ENCODE measurements at places on chromosomes 7 and 10.

DNA sequence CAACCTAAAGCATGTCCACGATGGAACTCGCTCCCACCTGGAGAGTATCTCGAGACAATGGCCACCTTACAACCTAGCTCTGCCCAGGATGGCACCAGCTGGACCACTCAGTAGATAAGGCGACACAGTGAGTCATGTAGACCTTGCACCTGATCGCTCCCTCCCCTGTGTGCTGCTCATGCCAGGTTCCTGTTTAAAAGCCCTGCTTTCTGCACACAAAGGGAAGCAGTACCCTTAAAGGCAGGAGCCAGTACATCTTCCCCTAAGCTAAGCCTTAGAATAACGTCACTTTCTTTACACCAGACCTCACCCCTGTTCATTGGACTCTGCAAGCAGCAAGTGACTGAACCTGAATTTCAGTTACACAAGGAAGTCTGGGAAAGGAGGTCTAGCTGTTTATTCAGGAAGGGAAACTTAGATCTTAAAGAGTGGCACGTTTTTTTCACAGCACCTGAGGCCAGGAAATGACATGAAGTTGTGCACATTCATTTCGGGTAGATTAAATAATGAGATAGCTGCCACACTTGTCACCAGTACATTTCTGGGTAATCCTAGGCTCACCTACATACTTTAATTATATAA is 117.9 kb downstream of the MTPAP start:
- DNase-seq: no peak

DNA sequence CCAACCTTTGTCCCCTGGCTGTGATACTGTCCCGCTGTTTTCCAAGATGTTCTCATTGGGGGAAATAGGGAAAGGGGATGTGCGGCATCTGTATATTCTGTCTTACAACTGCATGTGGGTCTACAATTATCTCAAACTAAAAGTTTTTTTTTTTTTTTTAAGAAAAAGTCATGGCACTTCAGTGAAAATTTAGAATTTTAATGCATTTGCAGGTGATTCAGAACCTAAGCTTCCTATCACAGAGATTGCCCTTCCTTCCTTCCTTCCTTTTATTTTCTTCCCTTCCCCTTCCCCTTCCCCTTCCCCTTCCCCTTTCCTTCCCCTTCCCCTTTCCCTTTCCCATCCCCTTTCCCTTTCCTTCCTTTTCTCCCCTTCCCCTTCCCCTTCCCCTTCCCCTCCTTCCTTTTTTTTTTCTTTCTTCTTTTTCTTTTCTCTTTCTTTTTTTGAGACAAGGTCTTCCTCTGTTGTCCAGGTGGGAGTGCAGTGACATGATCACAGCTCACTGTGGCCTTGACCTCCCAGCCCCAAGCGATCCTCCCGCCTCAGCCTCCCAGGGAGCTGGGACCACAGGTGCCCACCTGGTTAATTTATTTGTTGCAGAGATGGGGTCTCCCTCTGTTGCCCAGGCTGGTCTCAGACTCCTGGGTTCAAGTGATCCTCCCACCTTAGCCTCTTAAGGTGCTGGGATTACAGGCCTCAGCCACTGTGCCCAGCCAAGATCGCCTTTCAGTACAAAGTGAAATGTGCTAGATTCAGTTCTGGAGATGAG is 32.0 kb downstream of the JAKMIP3 start:
- DNase-seq: no peak

DNA sequence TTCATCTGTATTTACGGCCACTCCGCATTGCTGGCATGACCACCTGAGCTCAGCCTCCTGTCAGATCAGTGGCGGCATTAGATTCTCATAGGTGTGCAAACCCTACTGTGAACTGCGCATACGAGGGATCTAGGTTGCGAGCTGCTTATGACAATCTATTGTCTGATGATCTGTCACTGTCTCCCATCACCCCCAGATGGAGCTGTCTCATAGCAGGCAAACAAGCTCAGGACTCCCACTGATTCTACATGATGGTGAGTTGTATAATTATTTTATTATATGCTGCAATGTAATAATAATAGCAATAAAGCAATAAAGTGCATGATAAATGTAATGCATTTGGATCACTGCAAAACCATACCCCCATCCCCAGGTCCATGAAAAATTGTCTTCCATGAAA is 1172.9 kb upstream of the AUTS2 start:
- DNase-seq: no peak

GRCh38 chr7:129778770-129779601 is 167.5 kb downstream of the NRF1 start:
- DNase-seq: no peak

- DNase-seq: no peak
These were observed 28.0 kb upstream of the GNAI1 start for GRCh38 chr7:80106498-80107113.

GRCh38 chr10:78804411-78805032 is 264.2 kb upstream of the ZMIZ1 start:
- no peak for DNase-seq

- DNase-seq: no peak
These were observed 1.1 kb downstream of the ACTL6B start for GRCh38 chr7:100654908-100655831.

DNA sequence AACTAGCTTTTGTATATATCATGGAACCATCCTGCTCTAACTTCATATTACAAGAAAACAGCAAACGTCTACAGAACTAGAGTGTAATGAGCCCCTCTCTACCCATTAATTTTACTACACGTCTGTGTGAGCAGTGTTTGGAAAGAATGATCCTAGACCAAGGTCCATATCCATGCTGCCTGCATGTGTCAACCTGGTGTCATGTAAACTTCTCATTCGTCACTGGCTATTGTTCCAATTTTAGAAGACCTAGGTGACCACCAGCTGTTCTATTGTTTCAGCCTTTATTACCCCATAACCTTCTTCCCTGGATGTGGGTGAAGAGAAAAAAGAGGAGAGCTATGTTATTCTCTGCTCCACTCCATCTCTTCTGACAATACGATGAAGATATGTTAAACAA is 77.1 kb downstream of the CREM start:
- DNase-seq: no peak

GRCh38 chr10:72123616-72124015 is 35.3 kb upstream of the SPOCK2 start:
- no peak for DNase-seq

GRCh38 chr7:141737118-141737835 is 881 bp upstream of the SSBP1 start:
- no peak for DNase-seq

- DNase-seq: peak; percentile 51
These were observed 1.4 kb downstream of the KBTBD2 start for GRCh38 chr7:32890010-32890792.

DNA sequence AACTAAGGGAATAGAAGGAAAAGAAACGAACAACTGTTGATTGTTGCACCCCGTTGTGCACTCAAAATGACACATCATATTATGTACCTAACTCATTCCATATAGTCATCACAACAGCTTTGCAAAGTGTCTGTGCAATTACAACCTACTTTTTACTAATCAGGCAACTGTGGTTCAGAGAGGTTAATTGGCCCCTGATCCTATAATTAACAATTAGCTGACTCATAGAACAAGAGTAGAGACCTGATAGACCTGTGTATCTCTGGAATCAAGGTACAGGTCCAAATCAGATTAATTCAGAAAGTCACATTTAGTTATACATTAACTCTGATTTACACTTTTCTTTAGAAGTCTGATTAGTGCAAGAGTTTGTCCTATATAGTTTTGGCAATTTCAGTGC is 122.5 kb upstream of the CDK13 start:
- DNase-seq: no peak

- peak; percentile 88 for DNase-seq
These were observed at the start of gene SLC12A9 for GRCh38 chr7:100852048-100852872. TSS of gene SLC12A9 (plus strand) at chr7:100852713. CDS start at chr7:100854198, 1,485 bp downstream.

GRCh38 chr10:44386546-44387052 is 1.7 kb upstream of the CXCL12 start:
- DNase-seq: peak; percentile 8

DNA sequence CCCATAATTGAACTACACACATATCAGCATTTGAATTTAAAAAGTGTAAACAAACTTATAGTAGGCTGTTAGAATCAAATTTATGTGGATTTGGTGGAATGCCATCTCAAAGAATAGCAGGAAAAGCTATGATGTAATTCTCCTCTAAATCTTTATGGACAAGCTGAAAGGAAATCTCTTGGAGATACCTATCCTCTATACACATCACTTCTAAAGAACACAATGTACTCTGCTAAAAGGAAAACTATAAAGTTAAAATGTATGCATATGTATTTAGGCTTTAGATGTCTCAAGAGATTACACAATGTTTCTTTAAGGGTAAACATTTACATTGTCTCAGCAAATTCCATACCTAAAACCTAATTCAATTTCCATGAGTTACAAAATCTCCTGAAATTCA is 323.3 kb downstream of the CRPPA start:
- DNase-seq: no peak

DNA sequence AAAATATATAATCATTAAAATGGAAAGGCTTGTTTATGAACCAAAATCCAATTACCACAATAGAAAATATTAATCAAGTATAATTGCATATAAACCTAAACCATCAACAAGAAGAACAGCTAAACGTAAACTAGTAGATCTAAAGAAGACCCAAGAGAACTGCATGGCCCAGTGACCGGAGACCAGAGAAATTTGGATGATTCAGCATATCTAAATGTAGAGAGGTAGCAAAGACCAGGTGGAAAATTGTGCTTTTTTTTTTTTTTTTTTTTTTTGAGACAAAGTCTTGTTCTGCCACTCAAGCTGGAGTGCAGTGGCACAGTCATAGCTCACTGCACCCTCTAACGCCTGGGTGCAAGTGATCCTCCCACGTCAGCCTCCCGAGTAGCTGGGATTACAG is 207.2 kb upstream of the SEMA3E start:
- DNase-seq: no peak

GRCh38 chr10:52239771-52240170 is 74.3 kb upstream of the DKK1 start:
- DNase-seq: no peak

DNA sequence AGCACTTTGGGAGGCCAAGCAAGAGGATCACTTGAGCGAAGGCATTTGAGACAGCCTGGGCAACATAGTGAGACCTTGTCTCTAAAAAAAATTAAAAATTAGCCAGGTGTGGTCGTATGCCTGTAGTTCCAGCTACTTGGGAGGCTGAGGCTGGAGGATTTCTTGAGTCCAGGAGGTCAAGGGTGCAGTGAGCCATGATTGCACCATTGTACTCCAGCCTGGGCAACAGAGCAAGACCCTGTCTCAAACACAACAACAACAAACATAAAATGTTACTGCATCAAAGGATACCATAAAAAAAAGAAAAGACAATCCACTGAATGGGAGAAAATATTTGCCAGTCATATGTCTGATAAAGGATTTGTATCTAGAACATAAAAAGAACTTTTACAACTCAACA is 60.5 kb downstream of the TACR2 start:
- DNase-seq: no peak

DNA sequence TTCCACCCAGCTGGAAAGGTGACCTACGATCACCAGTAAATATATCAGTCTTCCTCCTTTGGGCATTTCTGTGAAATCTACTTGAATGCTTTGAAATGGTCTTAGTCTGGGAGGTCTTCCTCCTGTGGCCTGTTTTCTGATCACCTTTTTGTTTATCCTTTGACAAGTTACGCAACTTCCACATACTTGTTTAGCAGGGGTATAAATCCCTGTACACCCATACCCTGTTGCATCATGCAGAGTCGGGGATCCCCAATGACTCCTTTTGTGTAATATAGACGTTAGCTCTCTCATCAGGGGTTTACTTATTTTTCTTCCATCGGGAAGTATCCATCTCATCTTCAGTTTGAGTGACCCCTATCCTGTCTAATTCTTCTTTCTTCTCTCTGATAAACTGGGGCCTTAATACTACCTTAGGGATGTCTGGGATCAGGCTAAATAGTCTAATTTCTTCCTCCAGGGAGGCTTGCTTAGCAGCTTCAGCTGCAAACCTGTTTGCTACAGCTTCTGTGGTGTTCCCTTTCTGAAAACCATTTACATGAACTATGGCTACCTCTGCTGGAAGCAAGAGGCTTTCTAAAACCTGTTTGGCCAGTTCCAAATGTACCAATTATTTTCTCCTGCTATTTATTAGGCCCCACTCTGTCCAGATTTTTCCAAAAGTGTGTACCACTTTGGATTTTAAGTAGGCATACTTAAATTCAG is 25.8 kb downstream of the MAPK8 start:
- DNase-seq: no peak
